Upper lobe of right lung (tissue), 1 donor: ENCODE measurements at places on chromosomes 5 and 9.

DNA sequence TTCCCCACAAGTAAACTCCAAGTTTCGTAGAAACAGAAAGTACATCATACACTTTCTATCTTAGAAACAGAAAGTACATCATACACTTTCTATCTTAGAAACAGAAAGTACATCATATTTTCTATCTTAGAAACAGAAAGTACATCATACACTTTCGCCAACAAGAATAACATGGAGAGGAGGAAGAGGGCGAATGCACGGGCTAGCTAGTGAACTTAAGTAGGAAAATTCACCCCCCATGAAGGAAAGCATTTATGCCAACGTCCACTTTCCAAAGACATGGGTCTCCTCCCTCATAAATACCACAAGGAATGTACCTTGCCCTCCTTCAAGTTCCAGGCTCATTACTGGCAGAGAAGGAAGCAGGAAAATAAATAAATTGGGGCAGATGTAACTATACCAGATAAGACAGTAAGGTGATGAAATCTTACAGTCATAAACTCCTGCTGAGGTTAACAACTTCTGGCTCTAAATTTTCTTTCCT lies 64.7 kb downstream of the FRMD3 start:
- no peak for DNase-seq

DNA sequence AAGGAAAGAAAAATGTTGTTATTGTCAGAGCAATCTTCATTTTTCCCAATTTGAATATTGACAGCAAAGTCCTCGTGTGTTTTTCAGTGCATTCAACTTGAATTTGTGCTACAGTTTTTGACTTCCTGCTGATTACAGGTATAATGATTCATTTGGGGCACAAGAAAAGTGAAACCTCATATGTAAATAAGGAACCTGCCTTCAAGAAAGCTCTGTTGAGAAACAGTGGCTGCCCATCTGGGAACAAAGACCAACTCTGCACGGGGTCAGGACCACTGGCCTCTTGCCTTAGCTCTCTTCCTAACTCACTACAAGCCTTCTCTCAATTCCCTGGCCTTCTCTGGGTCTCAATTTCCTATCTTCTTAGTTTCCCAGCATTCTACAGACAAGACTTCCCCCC lies 21.0 kb downstream of the TIMD4 start:
- DNase-seq = no peak

- DNase-seq = no peak
These were observed 686.5 kb upstream of the DMAC1 start for GRCh38 chr9:8486095-8486494.

DNA sequence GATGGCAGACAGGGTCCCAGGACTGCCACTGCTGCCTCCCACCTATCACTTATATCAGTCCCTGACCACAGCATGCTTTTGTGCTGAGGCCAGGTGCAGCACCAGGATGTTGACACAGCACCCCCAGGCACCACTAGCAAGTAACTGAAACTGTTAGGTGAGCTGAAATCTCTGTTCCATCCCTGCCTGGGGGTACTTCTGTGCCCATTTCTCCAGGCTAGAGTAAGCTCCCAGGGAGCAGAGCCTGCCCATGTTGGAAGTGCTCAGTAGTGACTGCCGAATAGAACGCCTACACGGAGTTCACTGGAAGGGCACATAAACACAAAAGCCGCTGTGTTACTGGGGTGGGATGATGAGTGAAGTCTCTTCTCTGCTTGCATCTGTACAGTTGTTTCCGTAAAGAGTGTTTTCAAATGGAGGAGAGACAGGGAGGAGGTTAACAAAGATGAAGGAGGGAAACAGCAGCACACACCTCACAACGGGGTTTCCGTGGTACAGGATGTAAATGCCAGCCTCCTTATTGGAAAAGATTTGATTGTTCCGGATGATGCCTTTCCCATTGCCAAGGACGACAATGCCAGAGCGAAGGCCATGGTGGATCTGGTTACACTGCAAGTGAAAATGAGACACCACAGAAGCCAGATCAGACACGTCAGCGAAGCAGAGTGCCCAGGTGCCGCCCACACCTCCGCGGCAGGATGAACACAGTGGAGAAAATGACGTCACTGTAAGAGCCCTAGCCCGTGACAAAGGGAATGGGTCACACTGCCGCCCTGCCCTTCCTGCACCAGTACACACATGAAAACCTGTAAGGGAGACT lies 43.1 kb downstream of the POLR1E start:
- no peak for DNase-seq

DNA sequence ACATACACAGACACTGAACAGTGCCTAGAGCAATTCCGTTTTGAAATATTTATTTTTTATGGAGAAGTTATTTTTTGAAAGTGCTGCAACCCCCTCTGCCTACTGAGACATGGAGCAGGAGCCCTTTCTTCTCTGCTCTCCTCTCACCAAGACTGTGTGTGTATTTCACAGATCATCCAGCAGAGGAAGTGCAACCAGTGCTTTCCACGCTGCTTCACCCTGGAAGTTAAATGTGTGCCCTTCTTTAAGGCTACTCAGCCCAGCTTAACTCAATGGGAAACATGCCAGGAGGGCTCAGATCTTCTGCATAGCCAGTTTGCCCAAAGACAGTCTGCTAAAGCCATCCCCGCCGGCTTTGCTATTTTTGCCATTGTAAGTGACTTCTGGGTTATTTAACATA lies 606.3 kb downstream of the TLE1 start:
- DNase-seq = no peak

DNA sequence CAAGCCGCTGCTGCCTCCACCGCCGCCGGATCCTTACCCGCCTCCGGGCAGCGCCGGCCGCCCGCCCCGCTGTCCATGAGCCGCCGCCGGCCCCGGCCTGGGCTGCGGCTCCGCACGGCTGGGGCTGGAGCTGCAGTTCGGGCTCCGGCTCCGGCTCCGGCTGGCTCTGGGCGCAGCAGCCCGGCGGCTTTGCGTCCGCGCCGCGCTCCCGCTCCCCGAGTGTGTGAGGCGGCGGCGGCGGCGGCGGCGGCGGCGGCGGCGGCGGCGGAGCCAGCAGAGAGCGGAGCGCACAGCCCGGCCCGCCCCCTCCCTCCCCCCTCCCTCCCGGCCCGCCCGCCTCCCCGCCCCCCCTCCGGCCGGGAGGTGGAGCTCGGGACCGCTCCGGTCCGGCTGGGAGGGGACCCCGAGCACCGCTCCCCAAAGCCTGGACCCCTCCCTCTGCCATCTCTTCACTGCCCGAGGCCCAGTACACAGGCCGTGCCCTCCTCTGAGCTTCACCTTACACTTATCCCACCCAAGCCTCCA lies at the start of gene PCDH1:
Gene PCDH1 (minus strand): TSS at position 225 of the 525 bp plus-strand sequence. CDS start 148 bp downstream, at position 77.
- DNase-seq = peak; percentile 77

DNA sequence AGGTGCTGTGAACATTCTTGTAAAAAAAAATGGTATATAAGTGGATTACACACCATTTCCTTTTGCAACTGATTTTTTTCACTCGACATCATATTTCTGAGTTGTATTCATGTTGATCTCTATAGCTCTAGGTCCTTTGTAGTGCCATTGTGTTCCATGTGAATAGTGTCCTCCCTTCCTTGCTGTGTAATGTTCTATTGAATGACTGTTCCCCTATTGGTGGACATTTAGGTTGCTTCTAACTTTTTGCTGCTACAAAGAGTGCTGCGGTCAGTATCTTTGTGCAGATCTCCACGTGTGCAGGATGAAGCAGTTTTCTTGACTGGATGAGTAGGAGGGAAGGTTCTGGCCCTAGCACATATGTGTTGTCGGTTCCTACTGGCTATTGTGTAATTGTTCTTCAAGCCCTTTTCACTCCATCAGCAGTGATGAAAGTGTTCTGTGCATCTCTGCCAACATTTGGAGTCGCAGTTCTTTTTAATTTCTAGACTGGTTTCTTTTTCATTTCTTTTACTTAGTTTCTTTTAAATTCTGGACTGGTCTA lies 20.2 kb downstream of the DAB2IP start:
- no peak for DNase-seq

- no peak for DNase-seq
These were observed 606 bp downstream of the TBC1D13 start for GRCh38 chr9:128787659-128788058.

DNA sequence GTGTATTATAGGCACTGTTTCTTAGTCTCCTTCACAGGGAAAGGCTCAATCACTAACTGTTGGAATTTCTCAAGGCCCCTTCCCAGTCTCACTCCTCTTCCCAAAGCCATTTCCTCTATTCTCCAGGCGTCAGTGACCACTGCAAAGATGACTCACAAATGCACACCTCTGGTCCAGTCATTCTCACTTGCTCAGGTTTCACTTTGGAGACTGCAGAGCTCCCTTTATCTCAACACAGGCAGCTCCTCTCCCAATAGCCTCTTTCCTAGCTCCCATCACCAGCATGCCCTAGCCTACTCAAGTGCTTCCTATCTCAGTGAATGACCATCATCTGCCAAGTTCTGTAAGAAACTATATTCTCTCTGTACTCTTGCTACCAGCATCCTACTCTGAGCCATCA lies 323.6 kb downstream of the NTRK2 start:
- no peak for DNase-seq

DNA sequence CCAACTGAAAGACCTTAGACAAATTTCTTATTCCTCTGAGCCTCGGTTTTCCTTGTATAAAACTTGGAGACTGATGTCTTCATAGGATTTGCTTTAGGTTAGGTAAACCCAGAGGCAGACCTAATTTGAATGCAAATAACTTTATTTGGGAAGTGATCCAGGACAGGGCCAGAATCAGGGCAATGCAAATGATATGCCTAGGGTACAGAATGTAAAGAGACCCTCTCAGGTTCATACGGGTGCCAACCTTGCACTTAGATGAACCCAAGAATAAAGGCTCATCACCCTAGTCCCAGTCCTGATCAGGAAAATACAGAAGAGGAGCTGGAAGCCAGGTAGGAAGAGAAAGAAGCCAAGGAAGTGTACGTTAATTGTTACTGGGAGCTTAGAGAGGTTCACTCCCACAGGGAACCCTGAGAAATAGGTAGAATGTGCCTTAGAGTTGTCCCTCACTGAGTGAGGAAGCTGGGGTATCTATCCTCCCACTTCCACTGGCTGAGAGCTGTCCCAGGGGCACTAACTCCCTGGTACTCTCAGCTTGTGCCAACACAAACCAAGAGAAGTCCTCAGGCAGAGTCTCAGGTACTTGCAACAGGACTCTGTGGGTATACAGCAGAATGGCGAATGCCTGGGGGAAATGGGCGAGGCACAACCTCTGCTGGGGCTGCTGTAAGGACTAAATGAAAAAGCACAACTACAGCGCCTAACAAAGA lies 3.1 kb upstream of the HK3 start:
- DNase-seq = no peak

DNA sequence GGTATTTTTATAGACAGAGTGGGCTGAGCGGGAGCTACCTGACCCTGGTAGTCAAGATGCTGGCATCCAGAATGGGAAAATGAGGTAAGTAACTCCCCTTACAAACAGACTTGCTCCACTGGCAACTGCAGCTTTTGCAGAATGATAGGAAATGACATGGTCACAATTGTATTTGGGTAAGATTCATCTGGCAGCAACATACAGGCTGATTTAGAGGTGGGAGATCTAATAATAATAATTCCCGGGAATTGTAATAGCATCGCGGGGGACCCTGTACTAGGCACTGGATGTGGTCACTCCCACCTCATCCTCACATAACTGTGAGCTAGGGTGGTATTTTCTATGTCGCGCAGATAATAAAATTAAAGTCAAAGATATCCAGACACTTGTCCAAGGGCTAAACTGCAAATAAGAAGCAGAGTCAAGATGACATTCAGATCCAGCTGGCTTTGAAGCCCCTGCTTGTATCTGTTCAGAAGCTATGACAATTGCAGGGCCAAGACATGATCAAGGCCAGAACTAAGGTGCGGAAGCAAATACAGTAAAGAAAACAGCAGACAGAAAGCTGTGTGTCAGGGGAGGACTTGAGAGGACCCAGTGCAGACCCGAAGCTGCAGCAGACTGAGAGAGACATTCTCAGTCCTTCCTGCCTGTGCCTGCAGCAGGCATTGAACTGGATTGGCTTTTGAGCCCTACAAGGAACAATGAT lies 507.2 kb downstream of the BNC2 start:
- DNase-seq = no peak

DNA sequence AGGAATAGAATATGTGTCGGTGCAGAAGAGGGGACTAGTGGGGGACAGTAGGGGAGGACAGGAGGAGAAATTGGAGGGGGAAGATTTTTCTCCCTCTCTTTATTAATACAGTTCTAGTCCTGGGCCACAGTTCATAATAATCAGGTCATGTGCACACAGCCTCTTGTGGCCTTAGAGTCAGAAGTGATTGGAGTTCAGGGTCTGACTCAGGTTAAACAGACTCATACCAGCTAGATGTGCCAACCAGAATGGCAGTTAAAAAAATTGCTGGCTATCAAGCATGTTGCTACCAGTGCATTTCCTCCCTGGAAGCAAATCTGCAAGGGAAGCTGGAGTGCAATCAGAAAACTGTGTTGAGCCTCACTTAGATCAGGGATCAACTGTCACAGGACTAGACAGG lies 132.7 kb upstream of the MAP1B start:
- DNase-seq = no peak

- DNase-seq = peak; percentile 41
These were observed 115.9 kb downstream of the ADAMTS2 start for GRCh38 chr5:179229331-179229831.

DNA sequence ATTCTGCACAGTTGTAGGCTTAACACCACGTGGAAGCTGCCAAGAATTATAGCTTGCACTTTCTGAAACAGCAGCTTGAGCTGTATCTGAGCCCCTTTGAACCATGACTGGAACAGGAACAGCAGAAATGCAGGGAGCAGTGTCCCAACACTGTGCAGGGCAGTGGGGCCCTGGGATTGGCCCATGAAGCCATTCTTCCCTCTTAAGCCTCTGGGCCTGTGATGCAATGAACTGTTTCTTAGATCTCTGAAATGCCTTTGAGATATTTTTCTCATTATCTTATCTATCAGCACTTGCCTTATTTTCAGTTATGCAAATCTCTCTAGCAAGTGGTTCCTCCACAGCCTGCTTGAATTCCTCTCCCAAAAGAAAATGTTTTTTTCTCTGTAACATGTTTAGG lies 87.0 kb upstream of the MTAP start:
- DNase-seq = no peak

DNA sequence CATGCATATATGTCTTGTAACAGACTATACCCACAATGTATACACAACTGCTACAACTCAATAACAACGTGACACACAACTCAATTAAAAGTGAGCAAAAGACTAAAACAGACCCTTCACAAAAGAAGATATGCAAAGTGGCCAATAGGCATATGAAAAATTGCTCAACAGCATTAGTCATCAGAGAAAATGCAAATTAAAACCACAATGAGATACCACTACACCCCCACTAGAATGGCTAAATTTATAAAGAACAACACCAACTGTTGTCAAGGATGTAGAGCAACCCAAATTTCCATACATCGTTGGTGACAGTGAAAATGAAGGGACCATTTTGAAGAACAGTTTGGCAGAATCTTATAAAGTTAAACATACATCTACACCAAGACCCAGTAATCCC lies 38.9 kb downstream of the GABRB2 start:
- DNase-seq = no peak

GRCh38 chr9:20384642-20385041 lies 237.7 kb downstream of the MLLT3 start:
- DNase-seq = no peak
